ENCODE measurements at places on chromosomes 7 and 10.
A peak's percentile ranks its signal among the peaks of the same experiment; 100 is the strongest.

GRCh38 chr7:124480036-124480820, 285.4 kb downstream of the GPR37 start:
- no peak for DNase-seq

- DNase-seq: no peak
Observed at GRCh38 chr10:8095959-8096358, 41.5 kb downstream of the GATA3 start.

DNA sequence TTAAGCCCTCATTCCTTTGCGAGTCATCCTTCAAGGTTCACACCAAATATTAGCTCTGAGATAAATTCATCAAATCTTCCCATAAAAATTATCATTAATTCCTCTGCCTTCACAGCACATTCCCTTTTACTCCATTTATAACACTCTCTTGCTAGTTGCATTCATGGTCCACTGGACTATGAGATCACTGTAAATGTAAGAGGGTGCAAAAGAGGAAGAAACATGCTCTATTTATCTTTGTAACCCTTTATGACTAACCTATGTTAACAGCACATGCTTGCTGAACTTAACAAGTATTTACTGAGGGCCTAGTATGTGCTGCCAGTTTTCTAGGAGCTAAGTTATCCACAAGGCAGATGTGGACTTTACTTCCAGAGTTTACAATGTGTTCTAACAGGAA, 86.7 kb upstream of the TMEM168 start:
- DNase-seq: no peak

- DNase-seq: no peak
Observed at GRCh38 chr10:74771054-74771453, 55.3 kb upstream of the KAT6B start.

- no peak for DNase-seq
Observed at GRCh38 chr10:36280321-36280741, 638.2 kb upstream of the FZD8 start.

GRCh38 chr7:13091974-13092707, 404.7 kb downstream of the ARL4A start:
- no peak for DNase-seq

- DNase-seq: no peak
Observed at GRCh38 chr10:75839020-75839419, 407.6 kb downstream of the LRMDA start.

DNA sequence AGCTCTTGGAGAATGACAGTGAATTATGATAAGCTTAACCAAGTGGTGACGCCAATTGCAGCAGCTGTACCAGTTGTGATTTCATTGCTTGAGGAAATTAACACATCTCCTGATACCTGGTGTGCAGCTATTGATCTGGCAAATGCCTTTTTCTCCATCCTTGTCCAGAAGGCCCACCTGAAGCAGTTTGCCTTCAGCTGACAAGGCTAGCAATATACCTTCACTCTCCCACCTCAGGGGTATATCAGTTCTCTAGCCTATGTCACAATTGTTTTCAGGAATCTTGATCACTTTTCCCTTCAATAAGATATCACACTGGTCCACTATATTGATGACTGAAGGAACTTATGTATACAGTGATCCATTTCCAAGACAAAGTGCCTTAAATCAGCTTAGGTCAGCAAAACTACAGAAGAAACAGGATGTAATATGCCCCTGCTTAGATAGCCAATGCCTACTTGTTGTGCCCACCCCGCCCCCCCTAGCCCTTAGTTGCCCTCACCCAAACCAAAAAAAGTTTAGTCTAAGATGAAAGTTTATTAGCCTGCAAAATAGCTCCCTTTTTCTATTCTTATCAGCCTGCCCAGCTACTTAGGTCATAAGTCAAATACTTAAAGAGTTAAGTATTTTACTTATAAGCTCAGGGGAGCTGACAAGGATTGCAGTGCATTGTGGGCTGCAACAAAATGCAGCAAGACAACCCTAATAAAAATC, 45.1 kb downstream of the PTPRE start:
- no peak for DNase-seq

DNA sequence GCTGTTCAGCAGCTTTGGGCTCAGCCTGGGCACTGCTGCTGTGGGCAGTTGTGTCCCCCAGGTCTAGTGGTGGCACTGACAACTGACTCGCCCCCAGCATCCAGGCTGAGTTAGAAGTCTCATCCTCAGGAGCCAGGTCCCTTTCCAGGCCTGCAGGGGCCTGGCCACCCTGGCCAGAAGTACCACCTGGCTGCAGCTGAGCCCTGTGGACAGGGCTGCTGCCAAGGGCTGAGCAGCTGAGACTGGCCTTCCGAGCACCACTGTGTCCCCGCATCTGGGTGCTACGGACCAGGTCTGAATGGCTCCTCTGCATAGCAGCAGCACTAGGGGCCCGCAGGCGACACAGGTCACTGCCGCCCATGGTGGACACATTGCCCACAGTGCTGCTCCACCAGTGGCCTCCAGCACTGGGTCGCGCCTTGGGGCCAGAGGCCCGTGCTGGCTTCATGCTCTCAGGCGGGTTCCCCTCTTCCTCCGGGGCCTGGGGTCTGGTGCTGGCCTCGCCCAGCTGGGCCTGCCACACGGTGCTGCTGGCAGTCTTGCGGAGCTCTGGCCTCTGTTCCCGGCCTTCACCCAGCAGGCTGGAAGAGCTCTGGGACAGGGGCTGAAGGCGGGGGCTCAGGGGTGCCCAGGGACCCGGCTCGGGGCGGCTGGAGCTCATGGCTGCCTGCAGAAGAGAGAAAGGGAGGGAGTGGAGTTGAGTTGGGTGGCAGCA, 6.2 kb downstream of the GPRIN2 start:
- no peak for DNase-seq

DNA sequence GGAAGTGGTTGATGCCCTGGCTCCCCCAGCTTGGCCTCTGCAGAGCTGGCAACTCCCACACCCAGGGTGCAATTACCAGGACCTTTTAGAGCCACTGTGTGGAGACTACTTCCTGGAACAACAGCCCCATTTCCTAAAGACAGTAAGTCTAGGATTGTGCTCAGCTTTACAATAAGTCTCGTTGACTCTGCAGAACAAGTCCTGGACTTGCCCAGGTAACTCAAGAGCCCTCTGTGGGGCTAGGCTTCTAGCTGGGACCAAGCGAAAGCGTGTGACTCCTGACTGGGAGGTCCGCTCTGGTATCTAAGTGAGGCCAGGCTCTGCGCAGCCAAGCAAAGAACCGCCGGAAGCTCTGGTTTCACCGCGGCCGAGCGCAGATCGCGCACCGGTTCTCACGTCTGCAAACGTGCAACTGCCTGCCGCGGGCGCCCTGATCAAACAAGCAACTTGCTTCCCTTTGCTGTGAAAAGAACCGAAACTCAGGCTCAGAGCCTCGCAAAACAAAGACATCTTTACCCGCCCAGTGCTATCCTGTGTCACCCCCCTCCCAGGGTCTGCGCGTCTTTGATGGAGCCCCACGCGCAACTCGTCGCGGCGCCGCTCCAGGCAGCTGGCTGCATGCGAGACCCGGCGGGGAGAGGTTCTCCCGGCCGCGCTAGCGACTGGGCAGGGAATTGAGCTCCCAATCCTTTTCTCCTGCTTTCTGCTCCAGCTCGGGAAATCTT, 4.4 kb upstream of the PDLIM1 start:
- peak; percentile 33 for DNase-seq

DNA sequence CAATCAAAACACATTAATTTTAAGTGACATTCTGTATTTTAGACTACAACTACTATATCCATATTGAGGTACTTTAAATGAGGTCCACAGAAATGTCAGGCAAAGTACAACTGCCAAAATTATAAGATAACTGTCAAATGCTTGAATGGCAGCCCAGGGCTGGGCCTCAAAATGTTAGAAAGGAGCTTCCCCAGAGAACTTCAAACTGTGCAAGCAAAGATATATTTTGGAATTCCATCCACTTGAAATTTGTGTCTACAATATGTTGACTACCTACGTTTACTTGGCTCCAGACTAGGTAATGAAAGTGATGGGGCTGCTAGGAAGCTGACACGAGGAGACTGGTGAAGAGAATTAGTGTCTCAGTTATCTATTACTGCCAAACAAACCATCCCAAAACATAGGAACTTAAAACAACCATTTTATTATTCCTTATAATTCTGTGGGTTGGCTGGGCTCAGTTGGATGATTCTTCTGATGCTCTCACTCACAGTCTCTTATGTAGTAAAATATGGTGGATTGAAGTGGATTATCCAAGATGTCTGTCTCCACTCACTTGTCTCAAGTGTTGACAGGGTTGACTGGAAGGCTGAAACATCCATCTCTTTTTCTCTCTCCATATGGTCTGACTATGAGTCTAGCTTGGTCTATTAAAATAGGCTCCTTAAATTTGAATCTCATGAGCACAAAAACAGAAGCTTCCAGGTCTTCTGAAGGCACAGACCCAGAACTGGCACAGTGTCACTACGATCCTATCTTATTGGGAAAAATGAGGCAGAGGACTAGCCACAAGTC, 74.2 kb downstream of the FZD1 start:
- DNase-seq: no peak

DNA sequence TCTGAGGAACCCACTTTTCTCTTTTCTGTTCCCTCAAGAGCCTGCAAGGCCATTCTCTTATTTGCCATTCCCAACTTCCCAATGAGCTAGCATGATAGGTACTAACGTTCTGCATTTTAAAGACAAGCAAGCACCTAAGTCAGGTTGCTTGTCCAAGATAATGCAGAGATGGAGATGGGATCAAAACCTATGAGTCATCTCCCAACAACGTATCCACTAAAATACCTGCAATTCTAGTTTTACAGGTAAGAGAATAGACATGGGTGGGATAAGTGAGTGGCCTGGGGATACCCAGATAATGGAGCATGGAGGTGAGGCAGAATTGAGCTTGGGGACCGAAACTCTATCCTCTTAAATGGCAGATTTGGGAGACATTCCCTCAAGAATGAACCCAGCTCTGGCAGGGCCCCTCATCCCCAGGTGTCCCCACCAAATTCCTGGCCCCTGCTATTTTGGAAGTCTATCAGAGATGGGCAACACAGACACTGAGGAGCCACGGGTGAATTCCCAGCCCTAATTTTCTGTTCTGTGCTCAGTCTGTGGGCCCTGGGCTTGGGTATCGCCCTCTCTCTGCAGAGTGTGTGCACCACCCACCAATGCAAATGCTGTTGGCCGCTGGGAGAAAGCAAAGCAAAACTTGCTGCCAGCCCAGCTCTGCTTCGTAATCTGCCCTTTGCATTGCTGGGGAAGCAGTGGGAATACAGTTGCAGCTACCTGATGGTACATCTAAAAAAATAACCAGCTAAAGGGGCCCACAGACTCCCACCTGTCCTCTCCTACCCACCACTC, 98.3 kb downstream of the KCNMA1 start:
- no peak for DNase-seq

DNA sequence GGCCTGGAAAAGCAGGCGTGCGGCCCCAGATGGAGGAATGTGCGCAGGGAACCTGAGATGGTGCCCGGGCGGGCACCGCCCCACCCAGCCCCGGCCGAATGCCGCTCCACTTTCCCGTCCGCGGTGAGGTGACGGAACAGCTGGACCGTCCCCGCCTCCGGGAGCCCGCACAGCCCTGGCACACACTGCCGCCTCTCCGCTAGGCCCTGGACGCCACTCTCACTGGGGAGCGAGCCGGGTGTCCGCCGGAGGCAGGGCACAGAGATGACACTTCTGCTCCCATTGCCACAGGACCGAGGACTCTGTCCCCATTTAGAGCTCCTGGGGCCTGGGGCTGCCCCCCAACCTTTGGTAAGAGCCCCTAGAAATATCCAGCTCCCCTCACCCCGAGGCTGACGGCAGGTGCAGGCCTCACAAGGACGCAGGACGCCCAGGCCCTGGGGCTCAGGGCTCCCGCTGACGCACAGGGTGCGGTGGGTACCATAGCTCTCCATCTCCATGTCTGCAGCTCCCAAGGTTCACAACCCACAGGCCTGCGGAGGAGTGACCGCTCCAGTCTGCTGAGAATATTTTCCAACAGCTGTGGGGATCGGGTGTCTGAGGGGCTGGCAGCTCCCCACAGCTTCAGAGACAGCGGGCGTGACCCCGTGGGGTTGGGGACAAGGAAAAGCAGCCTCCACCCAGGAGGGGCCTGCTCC, 52.2 kb upstream of the PDGFA start:
- no peak for DNase-seq

DNA sequence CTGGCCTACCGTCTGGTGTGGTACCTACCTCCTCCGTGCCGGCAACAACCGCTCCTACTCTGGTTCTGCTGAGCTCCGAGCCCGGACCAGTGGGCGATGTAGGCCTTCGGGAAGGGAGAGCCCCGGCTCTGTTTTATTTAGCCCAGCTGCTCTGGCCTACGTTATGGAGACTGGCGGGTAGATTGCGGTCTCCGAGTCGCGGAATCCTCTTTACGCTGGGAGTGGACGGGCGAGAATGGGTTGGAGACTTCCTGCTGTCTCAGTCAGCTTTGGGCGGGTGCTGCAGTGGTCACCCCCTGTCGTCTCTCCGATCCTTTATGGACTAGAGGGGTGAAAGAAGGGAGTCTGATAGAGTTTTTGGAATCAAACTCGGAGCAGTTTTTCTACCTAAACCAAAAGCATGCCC, 406 bp downstream of the CBLL1 start:
- DNase-seq: no peak

GRCh38 chr10:31322647-31323046, 3.6 kb downstream of the ZEB1 start:
- DNase-seq: no peak

GRCh38 chr7:35241884-35242283, 12.0 kb downstream of the TBX20 start:
- no peak for DNase-seq

- DNase-seq: no peak
Observed at GRCh38 chr7:116601426-116601825, 70.6 kb upstream of the MET start.

- no peak for DNase-seq
Observed at GRCh38 chr7:137687556-137688265, 159.1 kb downstream of the DGKI start.

GRCh38 chr10:43383204-43383971, 12.0 kb downstream of the FXYD4 start:
- no peak for DNase-seq

DNA sequence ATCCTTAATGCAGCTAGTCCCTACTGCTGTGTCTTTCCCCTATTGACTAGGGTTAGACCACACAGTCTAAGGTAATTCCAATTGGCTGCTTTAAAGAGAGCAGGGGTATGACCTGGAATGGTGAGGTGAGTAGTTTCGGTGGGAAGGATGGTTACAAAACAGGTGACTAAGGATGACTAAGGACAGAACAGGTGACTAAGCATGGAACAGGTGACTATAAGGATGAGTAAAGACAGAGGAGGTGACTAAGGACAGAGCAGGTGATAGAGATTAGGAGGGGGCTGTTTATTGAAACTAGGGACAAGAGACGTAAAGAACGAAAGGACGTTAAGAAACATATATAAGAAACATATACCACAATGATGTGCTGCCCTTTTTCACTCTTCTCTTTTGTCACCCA, 145.1 kb upstream of the TMEM106B start:
- no peak for DNase-seq
